ENCODE measurements at places on chromosomes 5 and 9. TPM values are rescaled to one million over a fixed set of nuclear protein-coding genes. Genes with fewer than 3 reads are reported as not detected.

DNA sequence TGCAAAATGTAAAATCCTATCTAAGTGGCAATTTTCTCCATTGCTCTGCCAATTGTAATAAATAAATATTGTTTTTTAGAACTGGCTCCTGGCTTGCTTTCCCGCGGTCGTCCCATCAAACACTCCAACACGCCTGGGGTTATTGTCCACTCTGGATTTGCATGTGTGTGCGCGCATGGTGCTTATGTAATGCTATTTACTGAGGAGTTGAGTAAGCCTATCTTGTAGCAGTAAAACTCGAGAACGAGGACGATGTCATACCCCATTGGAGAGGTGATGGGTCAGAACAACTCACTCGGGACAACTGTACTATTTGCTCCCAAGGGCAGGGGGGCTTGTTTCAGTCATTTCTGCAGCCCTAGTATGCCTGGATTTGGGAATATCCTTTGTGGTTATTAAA lies 220.9 kb downstream of the PAX5 start:
- DNase-seq, result no peak
- peaks cover 10% of the 10 kb centered on the region for H3K27me3 ChIP-seq
- H3K36me3 ChIP-seq, result no peaks in the 10 kb centered on the region

DNA sequence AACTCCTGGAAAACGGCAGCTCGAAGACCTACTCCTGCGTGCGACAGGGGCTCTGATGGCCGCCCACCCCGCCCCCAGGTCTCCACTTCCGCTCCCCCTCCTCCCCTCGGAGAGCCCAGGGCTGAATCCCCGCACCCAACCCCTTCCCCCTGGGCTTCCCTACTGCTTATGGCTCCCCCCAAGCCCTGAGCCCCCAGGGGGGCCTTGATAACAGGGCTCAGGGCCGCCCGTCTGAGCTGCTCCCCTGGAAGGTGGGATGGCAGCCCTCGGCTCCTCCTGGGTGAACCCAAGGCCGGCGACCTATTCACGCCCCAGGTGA lies 30.4 kb downstream of the GLT6D1 start:
- H3K36me3 ChIP-seq, result no peaks in the 10 kb centered on the region
- no peaks in the 10 kb centered on the region for H3K27me3 ChIP-seq
- H3K4me3 ChIP-seq, result no peak overlapping the region
- H3K4me1 ChIP-seq, result no peaks in the 10 kb centered on the region
- no peak for DNase-seq

GRCh38 chr5:54717459-54717858 lies 199.9 kb downstream of the SNX18 start:
- H3K4me3 ChIP-seq, result peak overlapping the region; percentile 57
- H3K36me3 ChIP-seq, result no peaks in the 10 kb centered on the region
- no peaks in the 10 kb centered on the region for H3K27me3 ChIP-seq
- peaks cover 11% of the 10 kb centered on the region for H3K4me1 ChIP-seq

GRCh38 chr5:54453046-54453445 lies 2.5 kb upstream of the HSPB3 start:
- H3K27ac ChIP-seq, result no peak overlapping the region
- no peak for DNase-seq
- no peak overlapping the region for H3K4me3 ChIP-seq
- H3K27me3 ChIP-seq, result peaks cover 7% of the 10 kb centered on the region
- H3K36me3 ChIP-seq, result no peaks in the 10 kb centered on the region

DNA sequence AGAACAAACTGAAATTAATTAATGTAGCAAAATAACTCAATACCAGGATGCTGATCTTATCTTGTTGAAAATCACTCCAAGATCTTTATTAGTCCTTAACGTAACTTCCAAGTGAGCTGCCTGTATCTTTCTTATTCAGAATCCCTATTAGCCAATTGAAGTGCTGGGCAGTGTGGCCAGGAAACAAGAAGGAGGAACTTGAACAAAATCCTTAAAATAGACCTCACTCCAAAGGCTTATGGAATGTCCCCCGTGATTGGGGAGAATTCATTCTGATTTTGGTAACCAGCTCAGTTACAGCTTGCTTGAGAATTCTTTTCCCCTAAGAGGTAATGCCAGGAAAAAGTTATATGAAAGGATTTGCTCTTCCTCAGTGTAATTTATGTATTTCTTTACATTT lies 171.0 kb downstream of the DEPDC1B start:
- H3K4me3 ChIP-seq, result no peak overlapping the region
- no peaks in the 10 kb centered on the region for H3K27me3 ChIP-seq
- no peak for DNase-seq

- H3K36me3 ChIP-seq, result no peaks in the 10 kb centered on the region
- no peak overlapping the region for H3K27ac ChIP-seq
- H3K4me1 ChIP-seq, result no peaks in the 10 kb centered on the region
- H3K4me3 ChIP-seq, result no peak overlapping the region
These were observed 25.8 kb upstream of the TRIM32 start for GRCh38 chr9:116661037-116661954.

- no peak overlapping the region for H3K27ac ChIP-seq
- H3K4me1 ChIP-seq, result peaks cover 11% of the 10 kb centered on the region
- H3K36me3 ChIP-seq, result peaks cover 9% of the 10 kb centered on the region
- H3K4me3 ChIP-seq, result no peak overlapping the region
- no peak for DNase-seq
- no peaks in the 10 kb centered on the region for H3K27me3 ChIP-seq
These were observed 5.4 kb upstream of the CCIN start for GRCh38 chr9:36163786-36164170.

GRCh38 chr5:132023258-132024116 lies 12.0 kb upstream of the ACSL6 start:
- H3K4me1 ChIP-seq, result peaks cover 26% of the 10 kb centered on the region
- peaks cover 13% of the 10 kb centered on the region for H3K27me3 ChIP-seq
- no peak overlapping the region for H3K27ac ChIP-seq
- no peaks in the 10 kb centered on the region for H3K36me3 ChIP-seq

DNA sequence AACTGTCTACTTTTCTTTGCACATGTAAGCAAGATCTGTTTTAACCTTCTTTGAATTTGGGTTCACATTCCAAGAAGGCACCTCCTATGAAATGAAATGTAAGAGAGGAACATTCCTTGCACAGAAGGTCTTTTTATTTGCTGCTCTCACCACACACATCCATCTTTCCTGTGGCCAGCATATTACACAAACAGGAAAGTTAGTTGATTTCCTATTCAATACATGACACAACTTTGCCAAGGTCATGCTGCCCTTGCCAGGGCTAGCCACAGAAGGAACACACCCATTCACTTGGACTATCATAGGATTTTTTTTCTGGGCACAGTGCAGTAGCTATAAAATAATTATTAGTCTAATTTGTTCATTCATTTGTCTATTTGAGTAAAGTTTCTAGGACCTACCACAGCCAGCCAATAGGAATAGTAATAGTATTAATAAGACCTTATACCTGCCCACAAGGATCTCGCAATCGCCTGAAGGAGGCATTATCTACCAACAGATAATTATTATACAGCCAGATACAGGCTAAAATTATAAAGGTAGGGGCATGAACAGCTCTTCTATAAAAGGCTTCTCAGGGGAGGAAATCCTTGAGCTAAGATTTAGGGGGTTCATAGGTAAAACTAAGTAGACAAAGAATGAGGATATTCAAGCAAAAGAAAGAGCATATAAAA lies 78.1 kb upstream of the NREP start:
- no peaks in the 10 kb centered on the region for H3K27me3 ChIP-seq
- no peaks in the 10 kb centered on the region for H3K36me3 ChIP-seq
- H3K27ac ChIP-seq, result no peak overlapping the region
- no peaks in the 10 kb centered on the region for H3K4me1 ChIP-seq

DNA sequence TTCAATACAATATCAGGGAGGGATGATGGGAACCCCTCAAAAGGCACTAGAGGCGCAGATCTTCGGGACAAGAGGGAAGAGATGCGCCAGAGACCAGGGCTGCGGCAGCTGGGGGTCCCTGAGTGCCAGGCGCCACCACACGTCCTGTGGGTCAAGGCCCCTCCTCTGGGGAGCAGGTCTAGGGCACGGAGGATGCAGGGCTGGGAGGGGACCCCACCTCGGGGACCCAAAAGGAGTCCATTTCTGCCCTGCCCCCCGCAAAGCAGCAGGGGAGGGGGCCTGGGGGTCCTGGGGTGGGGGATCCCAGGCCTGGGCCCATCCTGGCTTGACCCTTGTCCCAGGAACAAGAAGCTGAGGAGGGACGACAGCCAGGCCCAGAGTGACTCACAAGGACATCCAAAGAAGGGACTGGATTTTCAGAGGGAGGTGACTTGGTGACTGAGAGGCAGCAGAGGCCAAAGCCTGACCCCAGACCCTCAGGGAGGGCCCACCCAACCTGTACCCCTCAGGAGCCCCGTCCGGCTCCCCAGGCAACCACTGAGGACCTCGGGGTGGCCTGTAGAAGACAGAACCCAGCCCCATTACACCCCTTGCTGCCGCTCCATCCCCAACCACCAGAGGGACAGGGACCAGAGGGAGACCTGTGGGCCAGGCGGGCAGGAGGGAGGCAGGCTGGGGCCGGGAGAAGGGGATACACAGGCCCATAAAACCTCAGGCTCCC lies 54.2 kb downstream of the LRSAM1 start:
- no peaks in the 10 kb centered on the region for H3K4me1 ChIP-seq
- H3K4me3 ChIP-seq, result no peak overlapping the region
- no peak for DNase-seq
- no peaks in the 10 kb centered on the region for H3K27me3 ChIP-seq

- no peak overlapping the region for H3K27ac ChIP-seq
- no peaks in the 10 kb centered on the region for H3K4me1 ChIP-seq
- no peak for DNase-seq
- H3K4me3 ChIP-seq, result no peak overlapping the region
- H3K27me3 ChIP-seq, result peaks cover 2% of the 10 kb centered on the region
- H3K36me3 ChIP-seq, result no peaks in the 10 kb centered on the region
These were observed 36.9 kb upstream of the SLC1A3 start for GRCh38 chr5:36569491-36569890.

DNA sequence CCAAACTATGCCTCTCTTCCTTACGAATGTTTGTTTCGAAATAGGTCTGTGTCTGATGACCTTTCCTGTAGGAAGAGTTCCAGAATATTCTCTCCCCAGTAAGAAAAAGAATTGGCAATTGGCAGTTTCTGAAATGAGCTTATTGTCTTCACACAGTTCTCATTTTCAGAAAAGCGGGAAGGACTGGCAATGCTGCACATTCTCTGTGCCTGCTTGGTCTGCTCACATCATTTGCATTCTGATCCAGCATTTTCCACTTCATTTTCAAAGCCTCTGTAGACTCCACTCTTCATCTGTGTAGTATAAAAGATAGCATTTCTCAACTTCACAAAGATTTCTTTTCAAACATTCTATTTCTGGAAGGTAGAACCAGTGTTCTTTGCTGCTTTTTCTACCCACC lies 120.6 kb upstream of the CCDC112 start:
- H3K27me3 ChIP-seq, result peaks cover 4% of the 10 kb centered on the region
- no peak overlapping the region for H3K27ac ChIP-seq
- H3K36me3 ChIP-seq, result no peaks in the 10 kb centered on the region
- DNase-seq, result no peak

- no peak for DNase-seq
- no peaks in the 10 kb centered on the region for H3K36me3 ChIP-seq
- no peak overlapping the region for H3K4me3 ChIP-seq
- no peaks in the 10 kb centered on the region for H3K4me1 ChIP-seq
- no peaks in the 10 kb centered on the region for H3K27me3 ChIP-seq
- H3K27ac ChIP-seq, result no peak overlapping the region
These were observed 232.3 kb downstream of the IRX2 start for GRCh38 chr5:2519153-2519552.

DNA sequence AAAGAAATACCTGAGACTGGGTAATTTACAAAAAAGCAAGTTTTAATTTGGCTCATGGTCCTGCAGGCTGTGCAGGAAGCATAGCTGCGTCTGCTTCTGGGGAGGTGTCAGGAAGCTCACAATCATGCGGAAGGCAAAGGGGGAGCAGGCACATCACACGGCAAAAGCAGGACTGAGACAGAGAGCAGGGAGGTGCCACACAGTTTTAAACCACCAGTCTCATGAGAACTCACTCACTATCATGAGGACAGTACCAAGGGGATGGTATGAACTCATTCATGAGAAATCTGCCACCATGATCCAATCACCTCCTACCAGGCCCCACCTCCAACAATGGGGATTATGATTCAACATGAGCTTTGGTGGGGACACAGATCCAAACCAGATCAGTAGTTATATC lies 96.2 kb downstream of the OSTF1 start:
- no peak for DNase-seq
- H3K36me3 ChIP-seq, result peaks cover 6% of the 10 kb centered on the region
- H3K4me3 ChIP-seq, result no peak overlapping the region
- no peaks in the 10 kb centered on the region for H3K4me1 ChIP-seq

GRCh38 chr5:91018712-91019371 lies 364.3 kb downstream of the ARRDC3 start:
- peaks cover 4% of the 10 kb centered on the region for H3K27me3 ChIP-seq
- no peak overlapping the region for H3K4me3 ChIP-seq
- no peak overlapping the region for H3K27ac ChIP-seq
- no peaks in the 10 kb centered on the region for H3K36me3 ChIP-seq
- no peak for DNase-seq
- H3K4me1 ChIP-seq, result no peaks in the 10 kb centered on the region

DNA sequence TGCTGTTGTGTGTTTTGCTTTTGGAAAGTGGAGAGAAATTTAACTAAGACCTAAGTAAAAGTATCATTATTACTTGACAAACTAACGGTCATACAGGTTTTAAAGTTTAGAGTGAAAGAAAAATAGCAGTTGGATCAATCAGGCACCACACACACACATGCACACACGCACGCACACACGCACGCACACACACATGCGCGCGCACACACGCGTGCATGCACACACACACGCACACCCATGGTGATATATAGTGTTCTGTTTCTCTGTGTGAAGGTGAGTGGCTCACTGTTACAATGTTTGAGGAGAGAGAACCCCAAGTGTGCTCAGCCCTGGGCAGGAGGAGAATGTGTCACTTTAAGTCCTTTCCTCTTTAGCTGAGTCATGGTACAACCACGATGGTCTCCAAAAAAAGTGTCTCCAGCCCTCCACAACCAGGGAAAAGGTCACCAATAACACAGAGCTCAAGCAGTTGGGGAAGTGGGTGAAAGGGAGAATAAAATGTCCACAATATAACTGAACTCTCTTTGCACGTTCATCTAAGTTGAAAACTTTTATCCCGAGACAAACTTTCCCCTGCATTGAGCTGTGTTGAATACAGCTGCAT lies 3.2 kb downstream of the ZNF366 start:
- H3K4me1 ChIP-seq, result no peaks in the 10 kb centered on the region
- no peak overlapping the region for H3K4me3 ChIP-seq
- H3K27ac ChIP-seq, result no peak overlapping the region
- no peaks in the 10 kb centered on the region for H3K36me3 ChIP-seq

DNA sequence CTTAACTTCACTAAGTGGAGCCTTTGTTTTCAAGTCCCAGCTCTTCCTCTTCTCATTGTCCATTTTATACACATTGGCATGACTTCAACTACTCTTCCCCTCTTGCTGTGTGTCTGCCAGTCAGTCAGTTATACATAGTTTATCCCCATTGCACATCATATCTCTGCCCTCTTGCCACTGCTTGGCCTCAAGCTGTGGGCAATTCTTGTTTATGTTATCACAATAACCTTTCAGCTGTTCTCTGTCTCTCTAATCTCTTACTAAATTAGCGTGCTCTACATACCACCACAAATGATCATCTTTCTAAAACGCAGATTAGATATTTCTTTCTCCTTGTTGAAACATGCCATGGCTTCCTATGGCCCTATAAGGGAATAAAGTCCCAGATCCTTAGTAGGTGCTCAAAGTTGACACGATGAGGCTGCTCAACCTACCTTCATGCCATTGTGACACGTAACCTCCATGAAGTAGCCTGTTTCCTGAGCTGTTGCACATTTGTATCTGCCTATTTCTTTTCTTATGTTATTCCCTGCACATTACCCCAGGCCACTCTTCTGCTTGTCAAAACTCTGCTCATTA lies 239.3 kb downstream of the GAS1 start:
- no peaks in the 10 kb centered on the region for H3K27me3 ChIP-seq
- H3K4me3 ChIP-seq, result no peak overlapping the region
- H3K36me3 ChIP-seq, result no peaks in the 10 kb centered on the region

The PCDH12 gene
- 0.28 TPM for polyA plus RNA-seq

The TSSK1B gene
- not detected for polyA plus RNA-seq

The CDC20B gene
- not detected for polyA plus RNA-seq

The GARIN3 gene
- not detected for polyA plus RNA-seq

The POU4F3 gene
- not detected for polyA plus RNA-seq

Data from CD4-positive, CD25-positive, alpha-beta regulatory T cell (primary cell).